ENCODE measurements at places on chromosomes 3 and 15.

GRCh38 chr3:67678665-67679064 is 24.3 kb upstream of the SUCLG2 start:
- no peak for DNase-seq

GRCh38 chr3:13575459-13576061 is 26.6 kb downstream of the FBLN2 start:
- DNase-seq = no peak

DNA sequence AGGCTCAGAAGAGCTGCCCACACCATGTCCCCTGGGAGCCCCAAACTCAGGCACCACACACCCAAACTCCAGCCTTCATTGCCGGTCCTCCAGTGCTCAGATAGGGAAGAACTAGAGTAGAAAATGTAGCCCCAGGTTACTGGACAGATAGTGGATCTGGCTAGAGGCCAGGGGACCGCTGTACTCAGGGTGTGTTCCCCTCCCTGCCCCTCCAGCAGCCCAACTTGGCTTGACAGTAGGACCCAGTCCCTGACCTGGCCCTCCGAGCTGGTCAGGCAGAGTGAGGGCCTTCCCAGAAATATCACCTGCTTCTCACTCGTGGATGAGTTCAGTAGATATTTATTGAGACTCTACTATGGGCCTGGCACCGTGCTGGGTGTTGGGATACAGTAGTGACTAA is 100.0 kb downstream of the CORO2B start:
- no peak for DNase-seq

GRCh38 chr15:57198131-57198530 is 178.2 kb upstream of the CGNL1 start:
- DNase-seq = no peak

DNA sequence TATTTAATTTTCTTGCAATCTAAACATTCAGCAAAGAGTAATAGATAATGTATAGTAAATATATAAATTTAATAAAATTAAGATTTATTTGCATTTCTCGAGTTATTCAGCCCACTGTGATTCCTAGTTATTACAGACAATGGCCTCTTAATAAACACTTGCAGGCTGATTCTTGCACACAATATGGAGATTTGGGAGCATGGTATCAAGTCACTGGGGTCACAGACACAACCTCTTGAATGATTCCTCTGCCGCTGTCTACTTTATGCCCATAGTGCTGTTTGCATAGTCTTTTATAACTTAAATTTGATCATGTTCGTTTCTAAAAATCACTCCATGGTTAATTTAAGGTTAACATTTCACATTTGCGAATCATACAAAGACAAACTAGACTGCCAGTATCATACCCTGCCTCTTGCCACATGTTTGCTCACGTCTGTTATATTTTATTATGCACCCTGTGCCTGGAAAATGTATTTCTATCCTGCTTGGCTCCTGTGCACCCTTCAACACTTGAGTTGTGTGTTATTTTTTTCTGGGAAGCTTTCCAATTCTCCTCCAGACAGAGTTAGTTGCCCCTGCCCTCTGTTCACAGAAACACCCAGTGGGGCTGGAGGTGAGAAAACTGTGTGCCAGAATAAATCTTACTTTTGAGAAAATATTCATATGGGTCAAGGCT is 206.3 kb upstream of the ROBO1 start:
- no peak for DNase-seq

DNA sequence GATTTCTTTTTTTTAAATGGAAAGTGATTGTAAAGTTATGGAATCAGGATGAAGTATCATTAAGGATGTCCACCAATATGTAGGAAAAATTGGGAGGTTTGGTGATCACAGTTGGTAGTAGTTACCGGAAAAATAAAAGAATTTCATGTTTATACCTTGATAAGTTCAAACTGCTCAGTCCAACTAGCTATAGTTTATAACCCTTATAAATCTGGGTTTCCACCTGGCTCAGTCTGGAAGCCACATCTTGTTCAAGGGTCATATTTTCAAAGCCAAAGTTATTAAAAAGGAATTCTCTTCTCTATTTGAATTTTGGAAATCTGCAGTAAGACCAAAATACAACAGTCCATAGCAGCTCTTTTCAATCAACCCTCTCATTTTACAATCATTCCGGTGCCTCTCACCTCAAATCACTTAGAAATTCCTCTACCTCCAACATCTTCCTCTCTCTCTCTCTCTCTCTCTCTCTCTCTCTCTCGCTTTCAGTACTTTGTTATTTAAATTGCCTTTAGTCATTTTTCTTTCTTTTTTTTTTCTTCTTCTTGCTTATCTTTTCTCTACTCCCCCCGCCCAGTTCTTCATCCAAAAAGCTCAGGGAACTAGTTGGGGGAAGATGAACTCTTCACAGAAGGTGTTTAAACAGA is 186.2 kb upstream of the TBC1D5 start:
- DNase-seq = no peak

DNA sequence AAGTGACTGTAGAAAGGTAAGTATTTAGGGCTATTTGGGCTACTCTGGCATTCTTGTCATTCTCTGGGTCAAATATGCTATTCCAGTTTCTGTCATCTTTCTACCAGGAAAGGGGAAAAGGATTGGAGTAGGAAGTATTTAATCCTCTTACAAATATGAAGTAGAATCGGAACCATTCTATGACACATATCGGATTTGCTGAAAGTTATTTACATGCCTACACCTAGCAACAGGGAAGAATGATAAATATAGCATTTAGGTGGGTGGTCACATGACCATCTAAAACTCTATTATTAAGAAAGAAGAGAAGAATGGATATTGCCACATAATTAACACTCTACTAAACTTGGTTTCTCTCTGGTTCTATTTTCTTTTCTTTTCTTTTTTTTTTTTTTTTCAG is 1353.1 kb downstream of the ZPLD1 start:
- DNase-seq = no peak
